ENCODE measurements at places on chromosomes 16 and 17. TPM values are rescaled to one million over a fixed set of nuclear protein-coding genes. Genes with fewer than 3 reads are reported as not detected.

The TPPP3 gene
- total RNA-seq = 12.6 TPM

The FN3KRP gene
- 15.6 TPM for total RNA-seq

The TMC5 gene
- not detected for total RNA-seq

The TNK1 gene
- total RNA-seq = 3.7 TPM

The GRB7 gene
- 1.4 TPM for total RNA-seq

The DOK4 gene
- 43.2 TPM for total RNA-seq

DNA sequence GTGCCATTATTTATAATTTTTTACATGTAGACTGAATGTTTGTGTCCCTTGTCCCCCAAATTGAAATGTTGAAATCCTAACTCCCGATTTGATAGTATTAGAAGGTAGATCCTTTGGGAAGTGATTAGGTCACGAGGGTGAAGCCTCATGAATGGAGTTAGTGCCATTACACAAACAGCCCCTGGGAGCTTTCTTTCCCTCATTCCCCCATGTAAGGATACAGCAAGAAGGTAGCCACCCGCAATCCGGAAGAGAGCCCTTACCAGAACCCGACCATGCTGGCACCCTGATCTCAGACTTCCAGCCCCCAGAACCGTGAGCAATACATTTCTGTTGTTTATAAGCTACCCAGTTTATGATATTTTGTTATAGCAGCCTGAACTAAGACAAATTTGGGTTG is 143.2 kb downstream of the NPIPB5 start:
- H3K27me3 ChIP-seq = no peaks in the 10 kb centered on the region
- H3K36me3 ChIP-seq = no peaks in the 10 kb centered on the region
- no peak overlapping the region for H3K4me3 ChIP-seq
- no peak for DNase-seq
- H3K27ac ChIP-seq = no peak overlapping the region

DNA sequence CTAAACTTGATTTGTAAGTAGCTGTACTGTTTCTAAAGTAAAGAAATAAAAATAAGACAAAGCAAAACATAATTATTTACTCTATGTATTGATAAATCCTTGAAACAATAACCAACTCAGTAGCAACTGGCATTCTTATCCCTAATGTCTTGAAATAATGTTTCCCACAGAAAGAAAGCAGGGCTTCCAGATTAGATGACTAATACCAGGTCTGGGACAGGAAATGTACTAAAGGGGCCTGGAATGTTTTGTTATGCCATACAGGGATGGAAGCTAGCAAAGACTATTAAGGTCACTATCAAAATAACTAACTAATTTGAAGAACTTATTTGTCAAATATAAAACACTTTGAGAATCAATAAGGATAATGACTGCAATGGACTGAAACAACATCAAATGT is 82.1 kb downstream of the CFDP1 start:
- no peaks in the 10 kb centered on the region for H3K36me3 ChIP-seq
- peak overlapping the region; percentile 18 for H3K4me3 ChIP-seq
- H3K4me1 ChIP-seq = peaks cover 11% of the 10 kb centered on the region

GRCh38 chr17:81400154-81400977 is 5.1 kb downstream of the BAHCC1 start:
- H3K27ac ChIP-seq = peak overlapping the region; percentile 88
- peak overlapping the region; percentile 70 for H3K4me3 ChIP-seq
- H3K27me3 ChIP-seq = no peaks in the 10 kb centered on the region
- H3K4me1 ChIP-seq = peaks cover 46% of the 10 kb centered on the region

DNA sequence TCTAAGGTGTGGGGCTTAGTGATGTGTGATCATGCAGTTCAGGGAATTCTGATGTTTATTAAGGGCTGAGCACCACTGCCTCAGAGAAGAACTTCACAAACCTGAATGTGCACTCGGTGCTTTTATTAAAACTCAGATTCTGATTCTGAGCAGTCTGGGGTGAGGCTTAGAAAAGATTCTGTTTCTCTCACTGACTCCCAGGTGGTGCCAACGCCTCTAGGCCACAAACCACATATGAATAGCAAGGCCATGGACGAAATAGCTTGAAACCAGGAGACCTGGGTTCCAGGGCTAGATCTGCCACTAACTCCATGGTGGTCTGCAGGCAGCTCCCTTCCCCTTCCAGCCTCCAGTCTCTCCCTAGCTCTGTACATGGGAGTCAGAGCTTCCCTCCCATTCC is 169.1 kb downstream of the HS3ST3B1 start:
- no peak overlapping the region for H3K4me3 ChIP-seq
- no peak overlapping the region for H3K27ac ChIP-seq
- no peak for DNase-seq
- no peaks in the 10 kb centered on the region for H3K36me3 ChIP-seq
- H3K4me1 ChIP-seq = no peaks in the 10 kb centered on the region
- H3K27me3 ChIP-seq = no peaks in the 10 kb centered on the region

DNA sequence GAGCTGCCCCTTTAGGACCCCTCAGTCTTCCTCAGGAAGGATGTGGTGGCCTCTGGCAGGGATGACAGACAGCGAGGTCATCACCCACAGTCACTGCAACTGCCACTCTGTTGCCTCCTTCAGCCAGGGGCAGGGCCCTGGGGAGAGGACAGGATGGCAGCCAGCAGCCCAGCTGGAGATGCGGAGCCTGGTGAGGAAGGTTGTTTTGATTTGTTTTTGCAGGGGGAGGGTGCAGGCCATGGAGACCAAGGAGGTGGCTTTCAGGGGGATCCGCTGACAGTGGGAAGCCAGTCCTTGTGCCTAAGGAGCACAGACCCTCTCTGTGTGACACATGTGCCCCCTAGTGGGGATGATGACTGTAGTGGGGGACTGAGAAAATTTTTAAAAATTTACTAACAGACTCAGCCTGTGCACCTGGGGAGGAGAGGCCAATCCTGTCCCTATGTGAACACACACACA is 7.4 kb downstream of the PRCD start:
- no peak overlapping the region for H3K27ac ChIP-seq
- DNase-seq = no peak
- no peaks in the 10 kb centered on the region for H3K27me3 ChIP-seq
- no peak overlapping the region for H3K4me3 ChIP-seq
- H3K36me3 ChIP-seq = no peaks in the 10 kb centered on the region

GRCh38 chr16:68668266-68668665 is 23.2 kb downstream of the CDH3 start:
- H3K27ac ChIP-seq = no peak overlapping the region
- DNase-seq = no peak
- H3K4me1 ChIP-seq = no peaks in the 10 kb centered on the region
- H3K27me3 ChIP-seq = no peaks in the 10 kb centered on the region
- H3K4me3 ChIP-seq = no peak overlapping the region
- no peaks in the 10 kb centered on the region for H3K36me3 ChIP-seq

DNA sequence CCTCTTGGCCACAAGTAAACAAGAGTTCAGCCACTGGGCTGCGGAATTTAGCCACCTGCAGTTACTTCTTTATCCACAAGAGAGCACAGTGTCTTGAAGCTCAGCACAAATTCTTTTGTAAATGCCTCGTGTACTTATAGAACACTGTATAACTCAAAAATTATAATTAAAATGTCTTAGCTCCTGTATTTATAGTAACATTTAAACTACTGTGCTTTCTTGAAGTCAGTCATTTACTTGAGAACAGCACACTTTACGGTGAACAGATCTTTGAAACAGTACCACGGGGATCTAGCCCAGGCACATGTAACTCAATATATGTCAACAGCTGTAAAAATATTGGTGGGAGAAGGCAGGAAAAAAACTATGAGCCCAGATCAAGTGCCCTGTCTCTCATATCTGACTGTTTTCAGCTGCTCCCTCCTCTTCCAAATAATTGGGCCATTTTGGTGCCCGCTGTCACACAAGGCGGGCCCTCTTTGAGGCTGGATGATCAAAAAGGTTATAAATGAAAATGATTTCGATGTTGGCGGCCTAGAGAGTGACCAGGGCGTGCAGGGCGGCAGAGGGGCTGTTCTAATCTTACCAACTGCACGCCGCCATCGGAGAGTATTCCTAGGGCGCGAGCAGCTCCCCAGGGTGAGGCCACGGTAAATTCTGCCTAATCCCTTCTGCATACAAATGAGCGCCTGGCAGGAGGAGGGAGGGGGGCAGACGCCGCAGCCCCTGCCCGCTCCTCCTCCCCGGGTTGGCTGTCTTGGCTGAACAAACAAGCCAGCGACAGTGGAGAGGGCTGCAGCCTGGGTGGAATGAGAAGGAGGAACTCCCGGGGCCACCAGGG is 183.2 kb downstream of the C16orf78 start:
- no peaks in the 10 kb centered on the region for H3K27me3 ChIP-seq
- no peak overlapping the region for H3K4me3 ChIP-seq
- no peaks in the 10 kb centered on the region for H3K4me1 ChIP-seq
